LNCaP clone FGC (cell line): ENCODE measurements at places on chromosomes 11 and 22.

GRCh38 chr11:46760429-46761128 lies 41.6 kb downstream of the F2 start:
- no peak for DNase-seq

GRCh38 chr22:20579273-20580120 lies 72.1 kb downstream of the MED15 start:
- DNase-seq, result no peak

GRCh38 chr11:128483211-128483788 lies 104.1 kb downstream of the ETS1 start:
- no peak for DNase-seq

DNA sequence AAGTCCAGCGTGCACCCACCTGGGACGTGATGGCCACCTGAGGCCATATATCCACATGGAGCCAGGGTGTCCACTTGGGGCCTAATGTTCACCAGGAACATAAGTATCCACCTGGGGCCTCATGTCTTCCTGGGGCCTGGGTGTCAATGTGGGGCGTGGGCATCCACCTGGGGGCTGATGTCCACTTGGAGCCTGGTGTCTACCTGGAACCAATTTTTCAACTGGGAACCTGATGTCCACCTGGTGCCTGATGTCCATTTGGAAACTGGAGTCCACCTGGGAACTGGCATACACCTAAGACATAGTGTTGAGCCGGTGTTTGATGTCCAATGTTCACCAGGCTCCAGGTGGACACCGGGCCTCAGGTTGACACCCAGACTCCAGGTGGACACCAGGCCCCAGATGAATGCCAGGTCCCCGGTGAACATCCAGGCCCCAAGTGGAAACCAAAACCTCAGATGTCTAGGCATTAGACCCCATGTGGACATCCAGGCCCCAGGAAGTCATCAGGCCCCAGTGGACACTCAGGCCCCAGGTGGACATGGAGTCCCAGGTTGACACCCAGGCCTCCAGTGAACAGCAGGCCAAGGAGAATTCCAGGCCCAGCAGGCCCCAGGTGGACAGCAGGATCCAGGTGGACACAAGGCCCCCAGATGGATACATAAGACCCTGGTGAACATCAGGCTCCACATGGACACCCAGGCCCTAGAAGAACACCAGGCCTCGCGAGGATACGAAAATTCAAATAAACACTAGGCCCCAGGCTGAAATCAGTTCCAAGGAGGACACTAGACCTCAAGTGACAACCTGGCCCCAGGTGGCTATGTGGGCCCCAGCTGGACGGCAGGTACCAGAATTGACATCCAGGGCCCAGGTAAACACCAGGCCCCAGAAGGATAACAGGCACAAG lies 56.0 kb upstream of the SEPTIN5 start:
- DNase-seq, result no peak

GRCh38 chr11:43694477-43694876 lies 13.9 kb downstream of the HSD17B12 start:
- DNase-seq, result no peak

DNA sequence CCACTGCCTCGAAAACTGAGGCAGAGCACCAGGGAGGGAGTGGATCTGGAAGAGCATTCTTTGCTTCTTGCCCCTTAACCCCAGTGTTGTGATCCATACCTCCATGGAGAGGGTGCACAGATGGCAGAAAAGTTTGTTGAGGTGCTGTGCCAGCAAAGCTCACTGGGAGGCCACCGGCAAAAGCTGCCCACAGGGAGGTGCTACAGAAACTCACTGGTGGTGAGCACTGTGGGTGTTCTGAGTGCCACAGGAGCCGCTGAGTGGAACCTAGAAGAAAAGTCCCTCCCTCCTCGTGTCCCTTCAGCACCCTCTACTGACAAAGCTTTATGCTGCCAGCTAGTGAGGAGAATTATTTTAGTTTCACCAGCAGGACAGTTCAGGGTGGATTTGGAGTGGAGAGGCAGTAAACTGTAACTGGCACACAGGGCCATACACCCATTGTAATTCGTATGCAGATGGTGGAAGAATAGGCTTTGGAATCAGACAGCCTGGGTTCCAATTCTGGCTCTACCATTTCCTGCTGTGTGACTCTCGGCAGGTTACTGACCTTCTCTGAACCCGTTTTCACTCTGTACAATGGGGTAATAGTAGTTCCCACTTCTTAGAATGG lies 84.6 kb downstream of the SWAP70 start:
- peak; percentile 56 for DNase-seq

DNA sequence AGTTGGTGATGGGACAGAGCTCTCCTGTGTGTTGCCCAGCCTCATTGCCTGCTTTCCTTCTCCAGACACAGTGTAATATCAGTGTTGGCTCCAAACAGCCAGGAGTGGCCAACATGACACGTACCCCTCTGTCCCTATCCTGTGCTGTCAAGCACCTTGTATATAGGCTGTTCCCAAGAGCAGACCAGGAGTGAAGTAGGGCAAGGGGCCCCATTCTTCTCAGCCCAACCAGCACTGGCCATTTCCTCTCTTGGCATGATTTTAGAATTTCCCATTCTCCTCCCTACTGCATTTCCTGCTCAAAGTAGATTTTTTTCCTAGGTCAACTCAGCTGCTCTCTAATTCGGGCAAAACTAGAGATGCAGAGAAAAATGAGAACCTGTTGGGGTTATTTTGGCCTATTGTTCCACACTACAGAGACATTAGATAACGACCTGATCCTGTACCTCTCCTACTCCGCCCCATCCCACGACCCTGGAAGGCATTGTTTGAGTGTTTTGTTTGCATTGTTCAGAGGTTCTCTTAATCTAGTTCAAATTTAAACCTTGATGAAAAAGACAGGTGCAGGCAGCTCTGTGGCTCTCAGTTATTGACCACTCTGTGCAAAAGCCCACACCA lies 95.6 kb downstream of the RASSF10 start:
- no peak for DNase-seq

GRCh38 chr11:117794135-117794534 lies 2.9 kb downstream of the DSCAML1 start:
- DNase-seq, result no peak

- no peak for DNase-seq
These were observed 54.7 kb downstream of the WNT11 start for GRCh38 chr11:76151556-76152085.

DNA sequence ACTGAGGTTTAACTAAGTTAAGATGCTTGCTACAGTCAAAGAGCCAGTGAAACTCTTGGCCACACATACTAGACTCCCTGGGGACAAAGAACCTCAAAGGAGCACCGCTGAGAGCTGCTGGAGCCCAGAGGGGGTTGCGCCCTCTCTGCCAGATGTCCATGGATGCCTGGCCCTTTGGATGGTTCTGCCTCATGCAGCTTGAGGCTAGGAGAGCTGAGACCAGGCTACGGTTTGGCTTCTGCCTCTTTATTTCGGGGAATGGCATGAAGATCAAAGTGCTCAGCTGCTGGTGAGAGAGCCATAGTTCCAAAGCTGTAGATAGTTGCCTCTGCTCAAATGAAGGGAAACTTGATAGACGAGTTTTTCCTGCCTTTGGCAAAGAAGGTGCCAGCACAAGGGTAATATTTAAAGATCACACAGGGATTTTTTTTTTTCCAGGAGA lies 43.0 kb downstream of the RASSF10 start:
- DNase-seq, result peak; percentile 82

DNA sequence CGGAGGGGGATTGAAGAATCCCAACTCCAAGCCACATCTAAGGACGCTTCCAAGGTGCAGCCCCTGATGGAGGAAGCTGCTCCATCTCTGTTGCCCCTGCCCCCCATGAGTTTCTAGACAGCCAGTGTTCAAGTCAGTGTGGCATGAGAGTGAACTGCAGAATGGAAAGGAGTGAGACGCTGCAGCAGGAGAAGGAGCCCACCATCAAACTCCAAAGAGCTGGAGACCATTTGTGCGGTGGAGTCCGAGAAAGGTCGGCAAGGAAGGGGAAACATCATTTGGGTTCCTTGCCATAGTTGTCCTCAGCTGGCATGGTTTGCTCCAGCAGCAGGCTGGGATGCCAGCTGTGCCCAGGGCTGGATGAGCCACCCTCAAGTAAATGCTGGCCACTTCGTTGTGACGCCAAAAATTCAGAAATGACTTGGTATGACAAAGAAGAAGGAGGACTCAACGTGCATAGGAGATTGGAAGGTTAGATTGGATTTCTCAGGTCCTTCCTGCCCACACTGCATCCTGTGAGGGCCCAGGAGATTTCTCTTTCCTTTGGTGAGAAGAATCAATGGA lies 16.4 kb downstream of the APOL2 start:
- DNase-seq, result no peak

- DNase-seq, result no peak
These were observed 79.7 kb downstream of the MYO7A start for GRCh38 chr11:77207618-77208313.

- no peak for DNase-seq
These were observed 27.2 kb downstream of the SYTL2 start for GRCh38 chr11:85783758-85784157.

DNA sequence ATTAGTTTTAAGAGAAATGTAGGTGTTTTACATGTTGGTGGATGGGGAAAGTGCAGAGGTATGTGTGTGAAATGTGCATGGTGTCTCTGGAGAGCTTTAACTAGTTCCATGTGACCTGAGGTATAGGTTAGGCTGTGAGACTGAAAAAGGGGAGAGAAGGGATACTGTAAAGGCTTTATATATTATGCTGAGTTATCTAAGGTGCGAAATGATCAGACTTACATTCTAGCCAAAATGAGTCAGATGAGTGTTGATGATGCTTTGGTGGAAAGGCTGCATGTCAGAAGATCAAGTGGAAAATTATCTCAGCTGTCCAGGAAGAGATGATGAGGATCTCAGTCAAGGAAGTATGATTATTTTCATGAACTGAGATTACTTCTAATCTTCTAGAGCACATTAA lies 15.8 kb downstream of the ACAT1 start:
- DNase-seq, result no peak

DNA sequence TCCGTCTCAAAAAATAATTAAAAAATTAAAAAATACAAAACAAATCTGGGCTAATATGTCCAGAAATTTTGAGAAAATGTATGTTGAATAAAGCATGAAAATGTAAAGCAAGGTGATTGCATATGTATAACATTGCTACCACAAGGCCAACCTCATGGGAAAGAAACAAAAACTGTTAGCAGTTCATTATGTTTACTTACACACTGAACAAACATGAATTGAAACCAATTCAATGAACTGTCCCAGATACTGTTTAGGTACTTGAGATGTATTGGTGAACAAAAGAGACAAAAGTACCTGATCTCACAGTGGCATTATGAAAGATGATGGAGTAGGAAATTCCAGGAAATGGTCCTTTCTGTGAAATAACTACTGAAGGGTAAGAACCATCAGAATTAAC lies 43.8 kb upstream of the IGLL5 start:
- peak; percentile 8 for DNase-seq

GRCh38 chr11:9459667-9460321 lies 1.0 kb upstream of the ZNF143 start:
- DNase-seq, result peak; percentile 15

DNA sequence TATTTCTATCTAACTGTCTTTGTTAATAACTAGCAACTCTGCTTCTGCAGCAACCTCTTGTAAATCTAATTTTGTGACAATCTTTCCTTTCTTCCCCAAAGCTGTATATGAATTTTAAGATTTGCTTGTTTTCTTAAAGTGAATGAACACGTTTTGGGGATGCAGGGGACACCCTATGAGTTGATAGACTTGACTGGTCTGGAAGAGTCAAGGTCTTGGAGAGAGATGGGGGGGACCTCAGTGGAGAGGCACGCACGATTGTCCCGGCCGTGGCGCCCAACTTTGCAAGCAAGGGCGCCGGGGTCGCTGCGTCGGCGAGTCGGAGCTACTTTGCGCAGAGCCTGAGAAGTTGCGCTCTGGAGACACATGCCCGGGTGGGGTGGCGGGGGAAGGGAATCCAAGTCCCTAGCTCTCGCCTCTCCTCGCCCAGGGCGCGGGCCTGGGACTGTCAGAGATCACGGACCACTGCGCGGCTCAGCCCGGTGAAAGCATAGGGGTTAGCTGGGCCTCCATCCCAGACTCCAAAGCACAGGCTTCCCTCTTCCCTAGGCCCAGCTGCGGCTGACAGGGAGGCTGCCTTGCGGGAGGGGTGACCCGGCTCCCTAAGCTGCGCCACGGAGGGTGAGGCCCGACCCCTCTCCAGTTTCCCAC lies 854 bp downstream of the ABCC8 start:
- DNase-seq, result no peak

DNA sequence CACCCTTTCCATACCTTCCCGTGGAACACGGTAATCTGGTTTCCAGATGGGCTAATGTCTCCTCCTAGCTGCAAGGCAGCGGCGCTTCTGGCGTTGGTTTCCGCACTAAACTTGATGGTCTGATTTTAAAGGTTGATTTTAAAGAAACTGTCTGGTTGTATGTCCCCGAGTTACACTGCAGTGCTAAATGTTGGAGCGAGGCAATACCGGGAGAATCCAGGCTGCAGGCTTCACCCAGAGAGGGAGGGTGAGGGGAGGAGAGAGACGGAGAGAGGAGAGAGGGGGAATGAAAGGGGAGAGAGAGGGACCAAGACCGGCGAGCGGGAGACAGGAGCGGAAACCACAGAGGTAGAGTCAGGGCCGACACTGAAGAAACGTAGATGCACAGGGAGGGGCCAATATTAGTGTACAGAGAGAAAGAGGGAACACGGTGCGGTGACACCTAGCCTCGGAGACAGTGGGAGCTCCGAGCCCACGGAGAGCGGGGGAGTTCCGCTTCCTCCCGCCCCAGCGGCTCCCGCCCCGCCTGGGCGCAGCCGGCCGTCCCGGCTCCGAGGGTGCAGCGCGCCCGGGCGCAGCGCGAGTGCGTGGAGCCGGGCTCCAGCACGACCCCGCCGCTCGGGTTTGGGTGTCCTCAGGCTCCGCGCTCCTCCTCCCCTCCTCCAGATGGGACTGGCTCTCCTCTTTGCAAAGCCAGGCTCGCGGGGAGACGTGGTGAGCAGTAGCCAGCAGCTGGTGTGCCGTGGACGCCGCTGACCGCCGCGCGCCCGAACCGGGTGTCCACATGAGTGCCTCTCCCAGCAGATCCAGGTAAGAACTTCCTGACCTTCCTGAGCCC lies 71.9 kb upstream of the GRAMD1B start:
- no peak for DNase-seq

- DNase-seq, result no peak
These were observed 23.4 kb upstream of the GRK3 start for GRCh38 chr22:25540908-25541660.

DNA sequence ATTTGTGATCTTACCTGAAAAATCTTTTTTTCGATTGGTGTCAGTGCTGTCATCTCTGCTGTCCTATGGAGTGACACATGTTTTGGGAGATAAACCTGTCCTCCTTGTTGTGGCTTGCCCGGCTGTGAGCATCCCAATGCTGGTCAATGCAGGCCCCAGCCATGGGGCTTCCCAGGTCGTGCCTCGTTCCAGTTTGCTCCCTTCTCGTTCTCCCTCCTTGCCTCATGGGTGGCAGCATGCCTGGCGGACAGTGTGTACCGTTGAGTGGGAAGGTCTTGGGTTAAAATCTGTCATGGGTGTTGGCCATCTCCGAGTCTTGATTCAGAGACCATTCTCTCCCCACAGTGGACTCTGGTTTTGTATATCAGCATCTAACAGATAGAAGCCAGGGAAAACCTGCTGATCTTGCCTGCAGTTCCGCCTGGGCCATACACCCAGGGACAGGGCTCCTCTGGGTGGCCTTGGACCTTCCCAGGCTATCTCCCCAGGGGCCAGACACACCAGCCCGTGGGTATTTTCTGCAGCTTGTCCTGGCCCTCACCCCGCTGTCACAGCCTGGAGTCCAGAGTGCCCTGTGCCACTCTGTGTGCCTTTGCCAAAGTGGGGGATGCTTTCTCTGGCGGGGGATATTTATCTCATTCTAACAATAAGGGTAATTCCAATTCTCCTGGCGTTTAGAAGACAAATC lies 208.1 kb downstream of the TBC1D22A start:
- DNase-seq, result no peak

GRCh38 chr22:38740116-38740723 lies 15.6 kb downstream of the SUN2 start:
- DNase-seq, result no peak

GRCh38 chr11:118930094-118930712 lies 4.5 kb upstream of the BCL9L start:
- DNase-seq, result peak; percentile 97
